Glomerular endothelial cell (primary cell): ENCODE measurements at places on chromosomes 11 and 22. TPM values are rescaled to one million over a fixed set of nuclear protein-coding genes. Genes with fewer than 3 reads are reported as not detected.

GRCh38 chr11:13338427-13339069, 61.0 kb downstream of the BMAL1 start:
- DNase-seq: no peak

- no peak for DNase-seq
These were observed 9.5 kb downstream of the CDC42BPG start for GRCh38 chr11:64834723-64835615.

GRCh38 chr11:38304926-38305325, 1706.9 kb upstream of the RAG2 start:
- no peak for DNase-seq

DNA sequence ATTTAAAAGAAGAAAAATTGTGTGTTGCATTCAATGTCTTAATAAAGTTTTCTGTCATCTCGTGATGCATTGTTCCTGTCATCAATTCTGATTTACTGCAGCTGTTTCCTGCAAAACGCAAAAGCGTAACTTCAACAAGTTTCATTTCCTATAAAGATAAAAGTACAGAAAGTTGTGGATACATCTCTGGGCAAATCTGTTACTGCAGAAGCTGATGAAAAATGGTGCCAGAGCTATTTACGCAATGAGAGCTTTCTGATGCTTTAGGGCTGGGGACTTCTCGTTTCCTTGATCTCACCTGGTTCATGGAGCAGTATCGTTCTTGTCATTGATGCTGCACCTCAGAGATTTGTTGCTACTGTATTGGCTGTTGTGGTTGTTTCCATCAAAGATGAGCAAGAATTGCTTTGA, 15.5 kb upstream of the MS4A12 start:
- DNase-seq: no peak

DNA sequence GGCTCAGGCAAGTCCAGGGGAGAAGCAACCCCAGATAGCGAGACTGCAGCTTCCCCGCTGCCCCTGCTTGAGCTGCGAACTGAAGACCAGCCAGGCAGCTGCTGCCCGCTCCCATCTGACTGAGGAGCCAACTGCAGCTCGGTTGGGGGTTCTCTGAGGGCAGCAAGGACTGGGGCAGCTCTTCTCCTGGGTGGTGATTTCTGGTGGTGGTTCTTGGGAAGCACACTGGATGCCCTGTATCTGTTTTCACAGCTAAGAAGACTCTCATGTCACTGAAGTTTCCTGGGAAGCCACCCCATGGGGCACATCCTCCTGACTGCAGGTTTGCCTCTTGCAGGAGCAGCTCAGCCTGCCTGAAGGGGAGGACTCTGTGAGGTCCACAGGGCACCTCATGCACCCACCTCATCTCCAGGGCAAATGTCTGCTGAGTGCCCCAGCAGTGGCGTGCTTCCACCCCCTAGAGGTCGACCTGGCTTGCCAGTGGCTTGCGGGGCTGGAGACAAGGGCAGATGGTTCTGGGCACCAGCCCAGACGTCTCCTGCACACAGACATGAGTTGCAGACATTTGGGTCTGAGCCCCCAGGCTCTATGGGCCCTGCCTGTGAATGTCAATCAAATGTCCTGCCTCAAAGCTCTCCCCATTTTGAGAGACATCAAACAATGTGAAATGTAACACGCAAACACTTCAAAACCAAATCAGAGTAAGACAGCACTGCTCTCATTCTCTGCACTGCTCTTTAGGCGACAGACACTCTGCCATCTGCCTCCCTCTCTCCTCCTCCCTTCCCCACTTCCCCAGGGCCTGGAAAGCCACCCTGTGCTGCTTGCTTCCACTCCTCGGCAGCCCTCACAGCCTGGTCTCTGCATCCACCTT, 800.9 kb downstream of the BRD1 start:
- DNase-seq: no peak

GRCh38 chr11:129815596-129816461, at the start of gene TMEM45B:
TSS of gene TMEM45B (plus strand) at chr11:129815848. CDS start at chr11:129852483, 36,635 bp downstream.
- no peak for DNase-seq

GRCh38 chr11:112096194-112096593, 9.5 kb downstream of the SDHD start:
- no peak for DNase-seq

DNA sequence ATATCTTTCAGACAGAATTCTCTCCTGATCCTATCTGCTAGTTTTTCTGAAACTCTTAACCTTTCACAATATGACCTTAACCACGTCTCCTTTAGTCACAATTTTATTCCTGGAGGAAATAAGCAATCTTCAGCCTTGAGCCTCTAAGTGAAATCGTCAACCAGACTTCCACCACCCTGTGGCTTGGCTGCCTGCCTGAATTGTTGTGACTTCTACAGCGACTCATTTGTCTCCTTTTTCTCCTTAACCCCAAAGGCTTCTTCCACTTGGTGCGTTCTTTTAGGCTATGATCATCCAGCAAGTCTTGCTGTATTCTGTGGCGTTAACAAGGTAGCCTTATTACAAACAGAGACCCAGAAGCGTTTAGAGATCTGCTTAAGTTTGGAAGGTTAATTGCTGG, 535.1 kb upstream of the ARHGAP42 start:
- DNase-seq: no peak

GRCh38 chr11:75342966-75343870, 8.2 kb downstream of the ARRB1 start:
- no peak for DNase-seq

DNA sequence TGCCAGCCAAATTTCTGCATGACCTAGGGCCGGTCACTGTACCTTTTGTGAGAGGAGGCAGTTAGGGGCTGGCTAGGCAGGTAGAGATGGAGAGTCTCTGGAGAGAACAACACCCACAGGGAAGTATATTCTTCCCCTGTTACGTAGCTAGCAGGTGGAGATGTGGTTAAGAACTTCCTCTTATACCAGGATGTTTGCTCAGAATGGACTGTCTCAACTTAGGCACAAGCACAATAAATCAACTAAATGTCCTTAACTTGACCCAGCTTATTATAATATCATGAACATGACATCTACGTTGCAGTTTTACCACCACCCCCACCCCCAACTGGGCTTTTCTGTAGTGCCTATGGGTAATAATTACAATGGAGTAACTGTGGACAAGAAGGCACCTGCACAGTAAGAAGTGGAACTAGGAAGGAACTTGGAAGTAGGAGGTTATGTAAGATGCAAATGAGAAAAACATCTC, 60.7 kb upstream of the MPEG1 start:
- no peak for DNase-seq

DNA sequence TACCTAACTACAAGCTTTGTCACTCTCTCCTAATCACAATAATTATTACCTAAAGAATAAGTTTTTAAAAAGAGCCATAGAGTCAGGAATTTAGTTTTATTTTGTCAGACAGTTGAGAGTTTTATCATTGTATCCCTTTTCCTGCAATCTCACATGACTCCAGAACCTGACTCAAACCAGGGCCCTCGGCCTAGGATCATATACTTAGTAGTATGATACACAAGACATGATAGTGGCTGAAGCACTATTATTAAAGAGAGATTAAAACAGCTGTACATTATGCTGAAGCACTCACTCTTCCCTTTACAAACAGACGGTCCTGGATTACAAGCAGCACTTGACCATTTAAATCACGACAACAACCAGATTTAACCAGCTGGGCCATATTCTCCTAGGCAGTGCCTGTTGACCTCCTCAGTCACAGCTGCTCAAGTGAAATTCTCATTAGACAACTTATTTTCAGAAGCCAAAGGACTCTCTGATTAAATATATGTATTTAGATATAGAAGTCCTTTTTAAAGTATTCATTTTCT, 44.0 kb downstream of the SOX6 start:
- no peak for DNase-seq

DNA sequence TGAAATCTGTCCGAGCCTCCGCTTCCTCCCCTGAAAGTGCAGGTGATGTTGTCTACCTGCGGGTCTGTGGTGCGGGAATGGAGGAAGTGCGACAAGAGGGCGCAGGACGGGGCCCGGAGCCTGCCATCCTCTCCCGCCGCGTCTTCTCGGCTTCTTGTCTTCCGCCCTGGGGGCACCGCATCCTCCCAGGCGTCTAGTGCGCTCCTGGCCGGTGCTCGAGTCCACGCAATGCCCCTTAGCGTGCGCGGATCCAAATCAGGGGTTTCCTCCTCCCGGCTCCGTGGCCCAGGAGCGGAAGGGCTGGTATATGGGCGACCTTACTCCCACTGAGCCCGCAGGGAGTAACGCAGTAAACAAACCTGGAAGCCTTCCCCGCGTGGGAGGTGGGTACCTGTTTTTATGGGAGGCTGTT, 405 bp downstream of the SFI1 start:
- no peak for DNase-seq

DNA sequence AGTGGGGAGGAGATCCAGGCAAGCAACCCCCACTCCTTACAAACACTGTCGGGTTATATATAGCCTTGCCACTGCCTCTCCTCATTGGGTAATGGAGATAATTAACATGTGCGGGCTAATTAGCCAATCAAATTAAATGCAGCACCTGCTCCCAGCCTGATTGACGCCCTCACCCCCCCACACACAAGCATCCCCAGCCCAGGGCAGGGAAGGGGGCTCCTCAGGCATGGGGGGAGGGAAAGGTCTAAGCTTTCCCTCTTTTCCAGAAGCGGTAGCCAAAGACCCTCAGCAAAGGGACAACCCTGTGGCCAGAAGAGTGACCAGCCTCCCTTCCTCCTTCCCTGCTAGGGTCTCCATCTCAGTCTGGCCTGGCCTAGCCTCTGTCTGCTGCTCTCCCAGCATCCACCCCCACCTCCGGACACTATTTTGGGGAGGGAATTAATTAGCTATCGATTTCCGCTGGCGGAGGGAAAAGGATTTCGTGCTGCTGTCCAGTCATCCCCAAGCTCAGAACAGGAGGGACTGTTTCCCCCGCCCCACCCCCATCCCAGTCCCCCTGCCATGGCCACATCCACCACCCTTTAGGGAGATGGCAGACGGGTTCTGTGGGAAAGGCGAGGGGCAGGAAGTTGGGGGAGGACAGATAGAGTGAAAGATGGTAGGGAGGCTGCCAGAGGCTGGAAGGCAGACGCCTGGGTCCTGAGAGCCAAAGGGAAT, 7.1 kb downstream of the NRXN2 start:
- DNase-seq: no peak

- no peak for DNase-seq
These were observed at the start of gene MUC15 for GRCh38 chr11:26571861-26572654. TSS of gene MUC15 (minus strand) at chr11:26572263. CDS start at chr11:26567094, 5,169 bp downstream.

- no peak for DNase-seq
These were observed at the start of gene RAPSN for GRCh38 chr11:47448566-47449427. TSS of gene RAPSN (minus strand) at chr11:47449136. CDS start at chr11:47448964, 172 bp downstream.

DNA sequence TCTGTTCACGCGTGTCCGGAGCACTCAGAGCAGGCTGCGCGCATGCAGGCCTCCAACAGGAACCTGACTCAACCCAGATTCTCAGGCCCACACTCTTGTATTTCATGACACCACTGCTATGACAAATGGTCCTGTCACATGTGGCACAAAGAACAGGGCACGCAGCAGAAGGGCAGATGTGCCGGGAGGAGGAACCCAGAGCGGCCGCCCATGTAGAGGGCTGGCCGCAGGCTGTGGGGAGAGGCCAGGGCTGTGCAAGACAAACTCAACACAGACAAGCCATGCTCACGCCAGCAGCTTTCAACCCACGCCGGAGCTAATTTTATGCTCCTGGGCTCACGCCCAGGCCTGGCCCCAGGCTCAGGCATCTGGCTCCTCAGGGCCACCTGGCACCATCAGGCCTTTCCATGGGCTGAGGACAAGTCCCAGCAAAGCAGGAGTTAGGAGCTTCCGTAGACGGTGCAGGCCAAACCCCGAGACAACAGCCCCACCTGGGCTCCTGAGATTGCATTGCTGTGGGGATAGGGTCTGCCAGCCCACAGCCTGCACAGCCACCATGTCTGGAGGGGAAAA, 40.0 kb downstream of the DUSP8 start:
- DNase-seq: no peak

ASPHD2 gene
- 2.6 and 5.4 TPM in 2 replicates for total RNA-seq

DGAT2 gene
- 0.88 and 3.0 TPM in 2 replicates for total RNA-seq

CASP1 gene
- total RNA-seq: 32.0 and 40.8 TPM in 2 replicates

C11orf86 gene
- total RNA-seq: not detected in 2 replicates

OR10D3 gene
- total RNA-seq: not detected in 2 replicates

UPB1 gene
- total RNA-seq: 0.24 and 0.35 TPM in 2 replicates

TEX54 gene
- total RNA-seq: not detected in 2 replicates

FIBIN gene
- not detected in 2 replicates for total RNA-seq

MAPK8IP2 gene
- total RNA-seq: 0.29 and 0.58 TPM in 2 replicates

GAB4 gene
- not detected in 2 replicates for total RNA-seq
